ENCODE measurements at places on chromosomes 3 and 15.

GRCh38 chr3:157115069-157116006 lies 44.6 kb downstream of the CCNL1 start:
- no peak for DNase-seq

GRCh38 chr3:46916799-46917198 lies 39.3 kb downstream of the PTH1R start:
- no peak for DNase-seq

- DNase-seq = no peak
These were observed 37.2 kb upstream of the ANPEP start for GRCh38 chr15:89851673-89852341.

- no peak for DNase-seq
These were observed 23.9 kb upstream of the GRIP2 start for GRCh38 chr3:14563946-14564539.

- no peak for DNase-seq
These were observed 51.3 kb upstream of the WNT7A start for GRCh38 chr3:13931172-13931571.

- no peak for DNase-seq
These were observed 403.8 kb upstream of the ARL6 start for GRCh38 chr3:97360804-97361203.

- no peak for DNase-seq
These were observed 25.0 kb downstream of the KIF7 start for GRCh38 chr15:89630260-89630659.

DNA sequence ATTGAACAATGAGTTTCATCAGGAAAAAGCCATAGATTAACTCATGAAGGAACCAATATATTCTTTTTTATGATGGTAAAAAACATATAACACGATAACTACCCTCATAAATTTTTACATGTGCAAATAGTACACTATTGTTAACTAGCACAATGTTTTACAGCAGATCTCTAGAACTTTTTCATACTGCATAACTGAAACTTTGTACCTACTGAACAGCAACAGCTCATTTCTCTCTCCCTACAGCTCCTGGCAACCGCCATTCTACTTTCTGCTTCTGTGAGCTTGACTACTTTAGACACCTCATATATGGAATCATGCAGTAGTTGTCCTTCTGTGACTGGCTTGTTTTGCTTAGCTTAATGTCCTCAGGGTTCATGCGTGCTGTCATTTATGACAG lies 235.4 kb downstream of the NFKBIZ start:
- DNase-seq = no peak

GRCh38 chr3:4406746-4407568 lies 60.1 kb downstream of the SUMF1 start:
- DNase-seq = peak; percentile 38

DNA sequence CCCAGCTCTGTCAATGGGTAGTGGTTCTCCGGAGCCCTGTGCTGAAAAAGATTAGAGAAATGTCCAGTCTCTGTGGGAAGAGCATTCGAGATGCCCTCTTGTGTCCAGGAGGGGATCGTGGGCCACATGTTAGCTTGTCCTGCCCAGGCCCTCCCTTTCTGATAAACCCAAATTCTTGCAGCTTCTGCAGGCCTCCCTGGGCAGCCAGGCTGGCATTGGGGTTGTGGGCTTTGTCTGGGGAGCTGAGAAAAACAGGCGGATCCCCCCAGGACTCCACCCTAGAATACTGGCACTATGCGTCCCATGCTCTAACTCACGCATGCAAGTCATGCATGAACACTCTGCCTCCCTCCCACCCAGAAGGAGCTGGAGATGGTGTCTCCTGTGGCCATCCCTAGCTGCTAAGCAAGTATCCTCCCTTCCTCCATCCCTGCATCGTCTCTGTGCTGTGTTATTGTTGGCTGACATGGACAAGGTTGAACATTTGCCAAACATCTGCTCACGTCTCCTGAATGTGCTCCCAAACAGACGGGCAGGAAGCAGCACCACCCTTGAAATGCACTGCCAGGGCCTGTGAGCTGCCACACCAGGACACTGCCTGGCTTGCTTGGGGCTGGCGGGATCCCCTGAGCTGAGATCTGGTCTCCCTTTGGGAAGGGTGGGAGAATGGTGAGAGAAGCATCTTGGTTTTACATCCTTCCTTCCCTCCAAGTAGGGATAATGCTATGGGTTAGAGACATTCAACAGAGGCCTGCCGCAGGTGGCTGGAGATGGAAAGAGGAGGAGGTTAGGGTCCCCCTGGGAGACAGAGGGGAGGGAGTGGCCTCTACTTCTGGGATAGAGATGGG lies 26.5 kb downstream of the CFAP161 start:
- no peak for DNase-seq

All from renal cortex interstitium (tissue), 15 donors.